ENCODE measurements at places on chromosomes 5 and 9.

GRCh38 chr5:73019766-73020165 is 63.9 kb downstream of the FCHO2 start:
- DNase-seq: no peak

DNA sequence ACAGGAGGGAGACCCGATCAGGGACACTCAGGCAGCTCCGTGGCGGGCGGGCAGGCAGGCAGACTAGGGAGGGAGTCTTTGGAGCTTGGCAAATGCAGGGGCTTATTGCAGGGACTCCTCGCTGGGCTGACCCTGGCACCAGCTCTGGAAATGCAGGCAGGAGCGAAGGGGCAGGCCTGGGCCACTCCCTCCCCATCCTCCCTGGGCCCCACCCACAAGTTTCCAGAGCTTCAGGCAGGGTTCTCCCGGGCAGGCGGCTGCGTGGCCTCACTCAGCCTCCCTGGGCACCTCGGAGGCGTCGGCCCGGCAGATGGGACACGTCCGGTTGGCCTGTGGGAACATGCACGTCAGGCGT is 8.5 kb downstream of the RNF44 start:
- DNase-seq: no peak

- DNase-seq: no peak
Measured at GRCh38 chr5:95114305-95114704, 170.6 kb downstream of the MCTP1 start.

DNA sequence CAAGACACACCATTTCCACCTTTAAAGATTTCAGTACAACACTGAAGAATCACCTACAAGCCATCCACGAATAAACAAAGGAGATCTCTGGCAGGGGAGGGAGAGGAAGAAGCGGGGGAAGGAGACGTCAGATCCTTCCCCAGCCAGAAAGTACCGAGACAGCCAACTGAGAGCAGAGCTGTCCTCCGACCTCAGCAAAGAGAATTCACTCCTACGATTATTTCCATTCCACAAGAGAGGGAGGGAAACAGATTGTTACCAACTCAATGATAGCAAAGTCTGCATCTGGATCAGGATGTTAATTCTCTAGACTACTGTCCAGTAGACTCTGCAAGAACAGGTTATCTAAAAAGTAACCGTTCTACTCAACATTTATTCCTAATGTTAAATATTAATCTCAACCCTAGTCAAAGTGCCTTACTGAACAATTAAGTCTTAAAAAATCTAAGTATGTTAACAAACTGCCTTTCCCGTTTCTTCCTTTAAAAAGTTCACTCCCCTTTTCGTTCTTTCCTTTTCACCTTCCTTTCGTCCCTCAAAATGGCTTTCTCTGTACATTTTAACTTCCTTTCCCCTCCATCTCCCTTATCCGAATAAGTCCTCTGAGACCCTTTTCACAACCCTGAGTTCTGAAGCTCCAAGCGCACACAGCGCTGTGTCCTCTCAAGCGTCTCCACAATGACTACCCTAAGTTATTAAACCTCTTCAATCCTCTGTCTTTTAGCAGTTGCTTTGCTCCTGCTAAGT is 1.4 kb downstream of the CHD1 start:
- DNase-seq: no peak

- no peak for DNase-seq
Measured at GRCh38 chr9:93601063-93601462, 24.7 kb downstream of the PHF2 start.

GRCh38 chr9:111914749-111915424 is 18.3 kb downstream of the UGCG start:
- no peak for DNase-seq

- DNase-seq: no peak
Measured at GRCh38 chr9:129436751-129437625, 183.9 kb downstream of the C9orf50 start.

DNA sequence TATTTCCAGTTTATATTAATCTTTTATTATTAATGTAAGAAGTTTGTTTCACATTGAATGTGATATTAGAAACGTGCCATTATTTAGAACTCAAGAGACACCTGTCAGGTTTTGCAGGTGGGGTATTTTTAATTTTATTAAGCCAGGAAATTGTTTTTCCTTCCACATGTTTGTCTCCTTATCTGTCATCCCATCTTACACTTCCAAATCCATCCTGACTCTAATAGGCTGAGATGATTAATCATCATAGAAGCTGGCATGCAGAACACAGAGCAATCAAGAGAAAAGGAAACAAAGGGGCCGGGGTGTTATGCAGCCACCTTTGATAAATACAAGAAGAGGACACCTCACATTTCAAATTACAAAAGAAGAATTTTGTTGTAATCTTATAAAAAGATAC is 506.5 kb downstream of the ISL1 start:
- no peak for DNase-seq

DNA sequence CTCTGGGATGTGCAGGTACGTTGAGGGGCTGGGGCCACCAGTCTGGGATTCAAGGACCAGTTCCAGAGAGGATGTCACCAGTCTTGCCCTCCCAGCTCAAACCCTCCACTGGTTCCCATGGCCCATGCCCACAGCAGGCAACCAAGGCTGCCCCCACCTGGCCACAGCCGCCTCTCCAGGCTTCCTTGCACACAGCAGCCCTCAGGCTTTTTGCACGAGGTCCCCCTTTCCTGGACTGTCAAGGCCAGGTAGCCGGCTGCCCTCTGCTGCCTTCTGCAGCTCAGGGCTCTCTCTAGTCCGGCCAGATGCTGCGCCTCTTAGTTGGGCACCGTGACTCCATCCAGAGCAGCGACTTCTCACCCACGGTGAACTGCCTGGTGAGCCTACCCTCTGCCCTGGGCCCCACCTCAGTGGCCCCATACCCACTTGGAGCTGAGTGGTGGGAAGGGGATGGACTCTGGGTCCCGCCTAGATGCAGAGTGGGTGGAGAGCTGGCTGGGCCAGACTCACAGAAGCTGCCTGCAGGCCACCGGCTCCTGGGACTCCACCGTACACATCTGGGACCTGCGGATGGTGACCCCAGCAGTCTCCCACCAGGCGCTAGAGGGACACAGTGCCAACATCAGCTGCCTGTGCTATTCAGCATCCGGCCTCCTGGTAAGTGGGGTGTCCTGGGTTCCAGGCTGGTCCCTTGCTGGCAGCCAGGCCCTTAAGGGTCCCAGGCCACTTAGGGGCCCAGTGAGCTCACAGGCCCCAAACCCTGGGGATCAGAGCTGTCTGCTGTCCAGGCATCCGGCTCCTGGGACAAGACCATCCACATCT is 2.9 kb downstream of the WDR38 start:
- peak; percentile 40 for DNase-seq

DNA sequence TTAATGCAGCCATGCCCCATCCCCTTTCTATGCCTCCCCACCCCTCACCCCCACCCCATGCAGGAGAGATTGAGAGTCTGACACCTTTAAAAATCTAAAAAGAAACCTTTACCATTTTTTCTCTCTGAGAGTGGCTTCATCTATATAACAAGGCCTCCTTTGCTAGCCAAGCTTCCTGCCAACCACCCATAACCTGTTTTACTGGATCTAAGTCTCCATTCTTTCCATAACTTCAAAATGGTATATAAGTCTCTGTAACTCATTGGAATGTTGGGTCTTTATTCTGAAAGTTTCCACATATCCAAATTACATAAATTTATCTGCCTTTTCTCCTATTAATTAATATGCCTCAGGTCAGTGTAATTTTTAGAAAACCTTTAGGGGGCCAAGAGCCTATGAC is 1174.0 kb downstream of the MAT2B start:
- DNase-seq: no peak

GRCh38 chr5:107431998-107432397 is 238.7 kb downstream of the EFNA5 start:
- DNase-seq: no peak

DNA sequence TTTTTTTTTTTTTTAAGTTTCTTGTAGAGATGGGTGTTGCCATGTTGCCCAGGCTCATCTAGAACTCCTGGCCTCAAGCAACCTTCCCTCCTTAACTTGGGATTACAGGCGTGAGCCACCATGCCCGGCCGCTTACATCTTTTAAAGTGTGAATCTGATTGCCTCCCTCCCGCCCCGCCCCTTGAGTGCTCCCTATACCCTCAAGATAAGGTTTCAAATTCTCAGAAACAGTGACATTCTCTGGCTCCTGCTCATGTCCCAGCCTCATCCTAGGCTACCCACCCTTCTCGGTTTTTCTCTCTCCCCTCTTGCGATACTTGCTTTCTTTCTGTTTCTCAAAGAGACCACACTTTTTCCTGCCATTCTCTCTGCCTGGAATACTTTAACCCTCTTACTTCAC is 12.4 kb downstream of the MORN5 start:
- no peak for DNase-seq

DNA sequence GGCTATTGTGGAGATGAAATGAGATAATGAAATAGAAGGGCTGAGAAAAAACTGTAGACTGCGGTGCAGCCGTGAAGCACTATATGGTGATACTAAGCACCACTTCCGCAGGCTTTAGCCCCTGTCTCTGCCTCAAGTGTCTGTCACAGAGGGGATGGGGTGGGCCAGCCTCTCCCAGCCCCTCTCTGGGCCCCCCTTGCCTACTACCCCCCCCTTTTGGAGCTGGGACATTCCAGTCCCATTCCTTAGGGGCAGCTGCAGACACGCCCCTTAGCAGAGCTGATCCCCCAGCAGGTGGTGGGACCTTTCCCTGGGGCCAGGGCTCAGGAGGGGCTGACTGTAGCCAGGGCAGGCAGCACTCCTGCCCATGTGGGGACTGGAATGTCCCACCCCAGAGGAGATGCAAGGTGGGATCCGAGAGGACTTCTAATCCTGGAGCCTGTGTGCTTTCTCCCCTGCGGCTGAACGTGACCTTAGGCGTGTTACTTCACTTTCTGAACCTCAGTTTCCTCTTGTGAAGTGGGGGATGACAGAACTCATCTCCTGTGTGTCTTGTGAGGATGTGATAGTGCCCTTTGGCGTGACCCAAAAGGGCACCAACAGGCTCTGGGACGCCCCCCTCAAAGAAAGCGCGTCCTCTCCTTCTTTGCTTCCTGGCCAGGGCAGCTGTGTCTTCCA is 1.9 kb downstream of the N4BP3 start:
- no peak for DNase-seq

DNA sequence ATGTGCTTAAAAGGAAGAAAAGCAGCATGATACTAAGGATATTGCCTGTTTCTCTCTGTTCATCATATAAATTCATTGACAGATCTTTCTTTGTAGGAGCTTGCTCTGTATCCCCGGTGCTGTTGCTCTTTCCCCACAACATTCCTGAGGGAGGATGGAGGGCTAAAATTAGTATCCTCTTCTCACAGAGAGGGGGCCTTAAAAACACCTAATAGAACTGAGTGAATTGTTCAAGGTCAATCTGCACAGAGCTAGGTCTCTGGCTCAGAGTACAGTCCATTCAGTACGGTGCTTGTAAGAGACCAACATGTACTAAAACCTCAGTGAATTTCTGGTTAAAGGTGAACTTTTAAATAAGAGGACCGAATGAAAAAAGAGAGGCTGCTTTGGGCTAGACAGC is 88.7 kb downstream of the PALM2AKAP2 start:
- DNase-seq: no peak

DNA sequence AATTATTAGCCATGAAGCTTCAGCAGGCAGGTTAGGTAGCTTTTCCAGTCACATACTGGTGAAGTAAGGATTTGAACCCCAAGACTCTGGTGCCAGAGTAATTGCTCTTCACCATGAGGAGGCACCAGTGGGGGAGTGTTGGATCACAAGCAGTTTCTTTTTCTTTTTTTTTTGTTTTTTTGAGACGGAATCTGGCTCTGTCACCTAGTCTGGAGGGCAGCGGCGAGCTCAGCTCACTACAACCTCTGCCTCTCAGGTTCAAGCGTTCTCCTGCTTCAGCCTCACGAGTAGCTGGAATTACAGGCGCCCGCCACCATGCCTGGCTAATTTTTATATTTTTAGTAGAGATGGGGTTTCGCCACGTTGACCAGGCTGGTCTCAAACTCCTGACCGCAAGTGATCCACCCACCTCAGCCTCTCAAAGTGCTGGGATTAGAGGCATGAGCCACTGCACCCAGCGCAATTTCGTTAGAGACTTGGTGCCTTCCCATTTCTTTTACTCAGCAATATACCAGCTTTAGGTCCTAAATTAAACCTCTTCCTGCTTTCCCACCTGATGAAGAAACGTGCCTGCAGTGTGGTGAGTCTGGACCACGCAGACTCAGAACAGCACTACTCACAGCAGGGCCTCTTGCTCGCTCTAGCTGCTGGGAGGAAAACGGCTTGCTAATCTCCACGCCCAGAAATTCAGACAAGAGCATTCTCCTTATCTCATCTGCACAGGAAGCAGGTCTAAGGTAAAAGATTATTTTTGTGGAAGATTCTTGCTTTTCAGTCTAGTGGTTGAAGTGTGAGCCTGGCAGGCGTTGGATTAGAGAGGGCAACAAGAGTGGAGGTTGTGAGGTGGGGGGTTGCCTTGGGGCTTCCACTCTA is at the start of gene S100Z:
Gene S100Z (plus strand): TSS at position 596 of the 873 bp plus-strand sequence. CDS start 25,346 bp downstream, outside the sequence.
- DNase-seq: no peak

GRCh38 chr9:103586721-103587120 is 507.4 kb upstream of the SMC2 start:
- DNase-seq: no peak

- DNase-seq: no peak
Measured at GRCh38 chr9:134594078-134594941, 47.3 kb upstream of the COL5A1 start.

DNA sequence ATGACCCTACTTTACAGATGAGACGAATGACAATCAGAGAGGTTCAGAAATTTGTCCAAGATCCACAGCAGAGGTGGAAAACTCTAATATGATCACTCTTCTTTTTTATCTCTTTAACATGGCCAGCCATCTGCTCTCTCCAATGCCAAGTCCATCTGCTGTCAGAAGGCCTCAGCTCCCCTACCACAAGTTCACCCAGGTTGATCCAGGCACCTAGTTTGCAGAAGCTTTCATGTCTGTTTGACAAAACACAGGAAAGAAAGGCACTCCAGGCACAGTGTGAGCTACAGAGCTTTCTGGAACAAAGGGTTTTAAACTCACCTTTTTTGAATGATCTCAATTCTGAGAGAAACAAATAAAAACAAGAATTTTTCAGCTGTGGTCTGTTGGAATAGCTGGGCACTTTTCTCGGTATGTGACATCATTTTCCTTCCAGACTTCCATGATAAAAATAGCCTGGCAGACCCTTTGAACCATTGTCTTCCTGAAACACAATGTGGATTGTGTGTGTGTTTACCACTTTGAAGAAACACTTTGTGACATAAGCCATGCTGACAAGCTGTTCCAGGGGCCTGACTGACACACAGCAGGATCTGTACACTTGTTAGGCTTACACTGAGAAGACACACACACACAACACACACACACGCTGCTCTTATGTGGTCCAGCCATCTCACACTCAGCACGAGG is 214.3 kb downstream of the AGTPBP1 start:
- no peak for DNase-seq

- no peak for DNase-seq
Measured at GRCh38 chr9:93316726-93317494, 133.0 kb downstream of the WNK2 start.

All from HCT116 (cell line).